ENCODE measurements at places on chromosomes 13 and 19.

DNA sequence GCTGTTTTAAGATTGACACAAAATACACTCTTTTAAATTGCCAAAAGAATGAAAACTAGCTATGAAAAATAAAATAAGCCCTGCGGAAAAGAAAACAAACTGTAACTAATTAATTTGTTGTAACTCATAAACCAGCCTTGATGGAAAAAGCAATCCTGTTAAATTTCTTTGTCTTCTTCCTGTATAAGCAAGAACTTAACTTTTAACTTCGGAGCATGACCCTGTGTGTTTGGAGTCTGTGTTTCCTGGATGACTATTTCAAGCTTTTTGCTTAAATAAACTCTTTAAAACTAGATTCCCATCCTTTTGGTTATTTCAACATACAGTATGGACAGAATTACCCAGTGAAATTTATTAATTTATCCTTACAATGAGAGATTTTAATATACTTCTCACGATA is 122.6 kb downstream of the TNFRSF19 start:
- no peak for DNase-seq

- peak; percentile 30 for DNase-seq
Measured at GRCh38 chr19:3034656-3035541, 5.8 kb upstream of the TLE2 start.

GRCh38 chr13:45472171-45472705 is 7.5 kb downstream of the COG3 start:
- no peak for DNase-seq

GRCh38 chr13:40777809-40778175 is 6.8 kb upstream of the MRPS31 start:
- no peak for DNase-seq

DNA sequence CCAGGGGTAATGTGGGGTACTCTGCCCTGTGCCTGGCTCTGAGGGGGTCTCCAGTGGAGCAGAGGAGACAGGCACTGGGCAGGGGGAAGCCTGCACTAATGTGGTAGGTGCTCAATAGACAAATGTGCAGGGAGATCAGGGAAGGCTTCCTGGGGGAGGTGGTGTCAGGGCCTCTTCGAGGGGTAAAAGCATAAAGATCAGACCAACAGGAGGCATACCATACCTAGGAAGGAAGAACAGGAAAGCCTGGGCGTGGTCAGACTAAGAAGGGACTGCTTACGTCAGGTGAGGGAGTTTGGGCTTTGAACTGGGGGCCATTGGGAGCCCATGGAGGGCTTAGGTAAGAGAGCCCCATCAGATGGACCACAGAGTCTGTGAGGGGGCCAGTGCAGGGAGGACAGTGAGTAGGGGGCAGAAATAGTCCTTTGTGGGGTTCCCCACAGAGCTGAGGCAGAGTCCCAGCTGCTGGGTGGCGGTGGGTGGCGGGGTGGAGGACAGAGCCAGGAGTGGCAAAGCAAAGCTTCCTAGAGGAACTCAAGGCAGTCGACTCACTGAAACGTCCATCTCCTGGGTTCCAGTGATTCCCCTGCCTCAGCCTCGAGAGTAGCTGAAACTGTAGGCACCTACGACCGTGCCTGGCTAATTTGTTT is 8.8 kb downstream of the PRR36 start:
- DNase-seq, result no peak

DNA sequence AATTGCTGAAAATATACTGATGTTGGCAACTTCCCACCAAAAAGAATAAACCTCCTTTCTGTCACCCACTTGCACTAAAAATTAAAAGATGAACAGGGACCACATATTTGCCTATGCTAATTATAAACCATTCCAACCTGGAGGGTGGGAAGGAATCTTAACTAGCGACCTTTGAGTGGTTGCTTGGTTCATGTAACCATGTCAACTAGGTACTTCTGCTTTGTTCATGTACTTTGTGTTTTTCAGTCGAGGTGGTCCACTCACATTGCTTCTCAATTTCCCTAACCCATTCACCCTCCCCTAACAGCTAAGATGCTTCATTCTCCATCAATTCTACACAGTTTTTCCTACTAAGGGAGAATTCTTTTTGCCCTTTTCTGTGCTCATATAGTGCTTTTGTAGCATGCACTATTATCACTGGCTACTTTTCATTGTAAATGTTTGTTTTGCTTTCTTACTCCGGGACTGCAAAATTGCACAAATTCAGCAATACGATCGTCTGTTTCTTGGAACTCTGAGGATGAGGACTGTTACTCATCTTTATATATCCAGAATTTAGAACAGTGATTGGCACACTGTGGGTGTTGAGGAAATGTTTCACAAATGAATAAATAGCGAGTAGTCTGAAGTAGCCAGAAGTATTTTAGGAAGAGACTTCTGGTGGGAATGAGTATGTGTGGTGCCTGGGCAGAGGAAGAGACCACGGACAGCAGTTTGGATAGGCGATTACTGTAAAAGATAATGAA is 187.5 kb downstream of the GPC6 start:
- DNase-seq, result no peak

DNA sequence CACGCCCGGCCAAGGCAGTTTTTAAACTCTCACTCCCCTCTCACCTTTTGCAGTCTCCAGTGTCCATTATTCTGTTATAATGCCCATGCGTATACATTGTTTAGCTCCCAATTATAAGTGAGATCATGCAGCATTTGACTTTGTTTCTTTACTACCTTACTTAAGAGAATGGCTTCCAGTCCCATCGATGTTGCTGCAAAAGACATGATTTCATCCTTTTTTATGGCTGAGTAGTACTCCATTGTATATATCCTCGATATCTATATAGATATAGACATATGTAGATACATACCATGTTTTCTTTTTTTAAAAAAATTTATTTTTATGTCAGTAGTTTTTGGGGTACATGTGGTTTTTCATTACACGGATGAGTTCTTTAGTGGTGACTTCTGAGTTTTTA is 8.4 kb downstream of the OR7D2 start:
- no peak for DNase-seq

DNA sequence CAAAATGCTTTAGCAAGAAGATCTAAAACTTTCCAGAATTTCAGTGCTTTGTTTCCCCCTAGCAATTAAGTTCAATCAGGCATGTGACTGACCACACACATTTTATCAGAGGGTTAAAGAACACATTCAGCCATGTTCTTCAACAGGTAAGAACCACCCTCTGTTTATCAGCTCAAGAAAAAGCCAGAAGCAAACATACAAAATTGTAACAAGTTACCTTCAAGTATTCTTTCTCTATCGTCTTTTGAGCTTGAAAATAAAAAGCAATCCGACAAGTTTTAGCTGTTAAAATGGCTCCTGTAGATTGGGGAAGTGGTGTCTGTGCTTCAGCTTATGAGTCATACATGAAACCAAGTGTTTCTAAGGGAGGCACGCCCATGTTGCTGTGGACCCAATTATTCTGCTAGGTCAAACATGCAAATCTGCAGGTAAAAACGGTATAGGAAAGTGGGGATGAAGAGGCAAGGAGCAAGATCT is at the start of gene ELF1:
Gene ELF1, minus strand, starts transcription at position 306 of the 477 bp plus-strand sequence. CDS start 37,262 bp downstream, outside the sequence.
- peak; percentile 82 for DNase-seq

- DNase-seq, result no peak
Measured at GRCh38 chr19:50772476-50772875, 2.2 kb downstream of the GPR32 start.

DNA sequence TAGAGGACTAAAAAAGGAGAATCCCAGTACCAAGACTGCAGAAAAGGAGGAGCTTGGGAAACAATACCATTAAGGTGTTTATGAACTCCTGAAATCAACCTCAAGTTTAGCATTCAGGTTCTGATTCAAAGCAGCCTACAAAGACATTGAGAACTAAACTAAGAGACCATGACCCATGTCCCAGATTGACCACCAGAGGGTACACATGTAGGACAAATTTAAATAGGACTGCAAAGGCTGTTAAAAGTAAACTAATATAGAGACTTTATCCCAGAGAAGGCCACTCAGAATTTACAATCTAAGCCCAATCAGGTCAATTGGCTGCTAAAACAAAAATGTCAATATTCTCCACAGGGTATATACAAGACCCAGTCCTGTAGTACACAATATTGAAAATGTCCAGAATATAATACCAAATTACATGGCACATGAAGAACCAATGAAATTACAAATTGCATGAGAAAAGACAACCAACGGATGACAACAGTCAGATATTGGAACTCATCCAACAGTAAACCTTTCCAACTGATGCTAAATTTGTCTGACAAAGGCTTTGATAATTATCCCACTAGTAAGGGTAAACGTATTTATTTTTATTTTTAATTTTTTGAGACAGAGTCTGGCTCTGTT is 682.4 kb downstream of the UQCRFS1 start:
- no peak for DNase-seq

DNA sequence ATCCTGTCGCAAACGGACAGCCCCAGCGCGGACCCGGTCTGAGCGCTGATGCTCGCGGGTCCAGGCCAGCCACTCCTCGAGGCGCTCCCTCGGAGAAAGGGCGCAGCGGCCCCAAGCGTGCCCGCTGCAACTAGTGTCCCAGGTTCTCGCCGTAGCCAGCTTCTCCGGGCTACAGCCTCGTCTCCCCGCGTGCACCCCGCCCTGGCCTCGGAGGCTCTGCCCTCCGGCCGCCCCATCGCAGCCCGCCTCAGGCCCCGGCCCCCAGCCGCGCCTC is 487 bp downstream of the FLT1 start:
- DNase-seq, result no peak

- DNase-seq, result peak; percentile 29
Measured at GRCh38 chr19:46296722-46297461, at the start of gene HIF3A. TSS of gene HIF3A (plus strand) at chr19:46297042. CDS start at chr19:46297077, 35 bp downstream.

DNA sequence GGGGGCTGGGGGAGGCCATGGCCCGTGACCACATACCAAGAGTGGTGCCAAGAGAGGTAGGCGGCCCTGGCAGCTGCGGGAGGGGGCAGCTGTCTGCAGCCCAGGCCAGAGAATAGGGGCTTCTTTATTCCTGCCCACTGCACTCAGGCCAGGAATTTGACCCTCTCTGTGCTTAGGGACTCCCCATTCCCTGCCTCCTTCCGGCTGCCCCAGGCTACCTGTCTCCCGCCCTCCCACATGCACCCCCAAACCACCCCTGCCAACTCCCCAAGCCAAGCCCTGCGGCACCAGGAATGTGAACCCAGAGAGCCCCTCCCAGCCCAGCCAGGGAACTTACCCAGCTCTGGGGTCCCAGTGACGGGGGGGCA is 687 bp downstream of the PLEKHA4 start:
- no peak for DNase-seq

- no peak for DNase-seq
Measured at GRCh38 chr19:17886515-17886914, 14.8 kb downstream of the SLC5A5 start.

GRCh38 chr13:80118506-80118905 is 222.4 kb downstream of the SPRY2 start:
- DNase-seq, result no peak

DNA sequence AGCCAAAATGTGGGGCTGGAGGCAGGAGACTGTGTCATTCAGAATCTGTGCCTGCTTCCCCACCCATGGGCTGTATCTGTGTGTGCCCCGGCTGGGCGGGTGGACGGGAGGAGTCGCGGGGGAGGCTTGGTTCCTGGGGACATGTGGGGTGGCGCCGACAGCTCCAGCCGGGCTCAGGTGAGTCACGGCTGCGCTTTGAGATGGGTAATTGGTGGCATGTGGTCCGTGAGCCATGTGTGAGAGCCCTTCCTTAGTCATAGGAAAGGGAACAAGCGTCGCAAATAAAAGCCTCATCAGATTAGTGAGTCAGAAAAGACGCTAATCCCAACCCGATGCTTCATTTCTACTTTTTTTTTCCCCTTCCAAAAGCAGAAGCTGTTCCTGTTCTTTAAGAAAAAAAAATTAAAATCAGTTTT is 118.6 kb upstream of the ZNF536 start:
- no peak for DNase-seq

DNA sequence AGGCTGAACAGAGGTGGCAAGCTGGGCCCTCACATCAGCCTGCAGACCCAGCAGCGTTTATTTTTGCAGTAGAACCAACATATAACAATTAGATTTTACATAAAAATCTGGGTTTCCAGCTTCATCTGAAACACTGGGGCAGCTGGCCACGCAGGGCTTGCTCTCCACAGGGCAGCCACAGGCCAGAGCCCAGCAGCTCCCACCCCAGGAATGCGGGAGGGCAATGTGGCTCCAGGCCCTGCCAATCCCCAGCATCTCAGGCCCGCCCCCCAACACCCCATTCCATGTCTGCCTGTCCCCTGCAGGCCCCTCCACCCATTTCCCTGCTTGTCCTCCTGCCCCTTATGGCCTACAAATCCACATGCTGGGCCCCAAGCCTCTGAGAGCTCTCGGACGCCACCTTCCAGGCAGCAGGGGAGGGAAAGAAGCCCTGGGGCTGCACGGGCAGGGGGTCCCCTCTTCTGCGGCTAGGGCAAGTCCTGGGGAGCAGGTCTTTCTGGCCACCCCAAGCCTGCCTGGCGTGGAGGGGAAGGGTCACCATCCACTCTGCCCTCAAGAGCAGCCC is 15.0 kb upstream of the VSTM2B start:
- no peak for DNase-seq

GRCh38 chr19:30669329-30670010 is 297.3 kb downstream of the ZNF536 start:
- DNase-seq, result no peak

- no peak for DNase-seq
Measured at GRCh38 chr13:25778365-25778764, 273.5 kb downstream of the SHISA2 start.

GRCh38 chr19:1828279-1829238 is 16.5 kb upstream of the ATP8B3 start:
- DNase-seq, result no peak

DNA sequence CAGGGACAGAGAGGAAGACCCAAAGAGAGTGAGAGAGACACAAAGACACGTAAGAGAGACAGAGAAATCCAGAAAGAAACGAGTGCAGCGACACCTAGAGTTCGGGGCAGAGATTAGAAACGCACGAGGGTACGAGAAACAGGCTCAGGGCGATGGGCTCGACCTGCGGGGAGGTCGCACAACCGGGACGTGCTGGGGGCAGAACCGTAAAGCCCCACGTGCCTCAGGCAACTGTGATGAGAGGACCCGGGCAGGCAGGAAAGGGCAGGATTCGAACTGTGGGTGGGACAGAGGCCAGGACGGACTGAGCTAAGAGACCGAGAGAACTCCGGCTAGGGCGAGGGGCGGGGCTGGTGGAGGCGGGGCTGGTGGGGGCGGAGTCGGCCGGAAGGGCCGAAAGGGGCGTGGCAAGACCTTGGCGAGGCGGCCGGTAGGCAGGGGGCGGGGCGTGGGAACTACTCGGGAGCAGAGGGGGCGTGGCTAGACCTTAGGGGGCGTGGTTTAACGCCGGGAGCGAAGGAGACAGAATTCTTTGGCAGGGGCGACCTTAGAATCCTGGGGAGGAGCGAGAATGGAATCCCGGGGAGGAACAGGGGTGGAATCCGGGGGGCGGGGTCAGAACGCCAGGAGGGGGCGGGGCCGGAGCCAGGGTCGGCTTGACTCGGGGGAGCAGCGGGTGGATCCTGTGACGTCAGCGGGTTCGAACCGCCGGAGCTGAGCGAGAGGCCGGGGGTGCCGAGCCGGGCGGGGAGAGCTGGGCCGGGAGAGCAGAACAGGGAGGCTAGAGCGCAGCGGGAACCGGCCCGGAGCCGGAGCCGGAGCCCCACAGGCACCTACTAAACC is at the start of gene NECTIN2:
Gene NECTIN2, plus strand, starts transcription at position 686 of the 843 bp plus-strand sequence. CDS start 229 bp downstream, outside the sequence.
- DNase-seq, result peak; percentile 81

- DNase-seq, result no peak
Measured at GRCh38 chr19:47374876-47375693, 26.0 kb downstream of the DHX34 start.

GRCh38 chr19:2202366-2202765 is 33.8 kb downstream of the PLEKHJ1 start:
- no peak for DNase-seq

- no peak for DNase-seq
Measured at GRCh38 chr13:30869491-30869890, 36.6 kb upstream of the MEDAG start.

- peak; percentile 82 for DNase-seq
Measured at GRCh38 chr13:20182231-20182846, 10.4 kb downstream of the GJB2 start.
